ENCODE measurements at places on chromosomes 5 and 9.

- H3K4me3 ChIP-seq, result no peak overlapping the region
- no peak overlapping the region for H3K27ac ChIP-seq
- no peaks in the 10 kb centered on the region for H3K36me3 ChIP-seq
- no peaks in the 10 kb centered on the region for H3K4me1 ChIP-seq
Observed at GRCh38 chr5:7742241-7742656, 108.7 kb downstream of the CFAP90 start.

DNA sequence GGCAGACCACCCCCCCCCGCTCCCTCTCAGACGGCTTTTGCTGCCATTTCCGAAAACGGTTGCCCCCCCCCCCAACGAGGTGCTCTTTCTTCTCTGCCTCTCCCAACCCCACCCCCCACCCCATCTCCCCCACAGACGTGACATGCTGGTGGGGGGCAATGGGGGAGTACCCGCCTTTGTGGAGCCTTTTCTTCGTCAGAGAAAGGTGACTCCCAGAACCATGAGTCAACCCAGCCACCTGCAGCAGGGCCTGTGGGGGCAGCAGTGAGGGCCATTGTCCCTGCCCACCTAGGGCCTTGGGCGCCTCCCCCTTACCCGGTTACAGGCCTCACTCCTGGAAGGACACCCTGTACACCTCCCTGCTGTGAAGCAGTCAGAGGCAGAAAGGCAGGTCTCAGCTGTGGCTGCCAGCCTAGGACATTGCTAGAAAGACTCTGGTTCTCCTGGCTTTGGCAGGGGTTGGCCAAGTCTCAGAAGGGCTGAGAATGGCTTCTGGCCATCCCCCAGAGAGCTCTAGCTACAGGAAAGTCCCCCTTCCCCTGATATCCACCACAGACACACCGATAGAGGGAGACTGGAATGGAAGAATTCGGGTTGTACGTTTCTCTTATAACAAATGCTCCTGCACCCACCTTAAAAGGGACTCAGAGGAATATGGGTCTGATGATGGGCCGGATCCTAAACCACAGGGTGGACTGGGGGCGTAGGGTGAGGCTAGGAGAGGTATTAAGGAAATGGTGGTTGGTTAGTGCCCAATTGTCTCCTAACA is 2.2 kb downstream of the DNAJB5 start:
- peak overlapping the region; percentile 95 for H3K27ac ChIP-seq
- H3K27me3 ChIP-seq, result peaks cover 4% of the 10 kb centered on the region
- DNase-seq, result peak; percentile 20
- peaks cover 15% of the 10 kb centered on the region for H3K36me3 ChIP-seq
- peaks cover 73% of the 10 kb centered on the region for H3K4me1 ChIP-seq

DNA sequence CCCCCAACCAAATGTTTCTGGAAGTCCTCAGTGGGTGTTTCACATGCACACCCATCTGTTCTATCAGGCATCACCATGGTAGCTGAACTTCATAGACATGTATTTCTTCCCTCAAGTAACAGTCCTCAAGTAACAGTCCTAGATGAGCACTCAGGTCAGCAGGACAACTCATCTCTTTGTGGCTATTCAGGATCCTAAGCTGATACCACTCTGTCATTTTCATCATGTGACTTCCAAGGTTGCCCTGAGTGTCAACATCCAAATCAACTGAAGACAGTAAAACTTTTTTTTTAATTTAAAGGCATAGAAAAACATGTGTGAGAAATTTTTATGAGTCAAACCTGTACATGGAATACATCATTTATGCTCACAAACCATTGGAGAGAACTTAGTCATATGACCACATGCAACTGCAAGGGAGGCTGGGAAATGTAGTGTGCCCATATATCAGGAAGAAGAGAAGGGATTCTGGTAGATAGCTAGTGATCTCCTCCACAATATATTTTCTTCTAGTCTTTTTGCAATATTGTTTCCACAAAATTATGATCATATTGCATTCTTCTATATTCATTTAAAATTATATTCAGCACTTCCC is 64.2 kb upstream of the FST start:
- no peaks in the 10 kb centered on the region for H3K4me1 ChIP-seq
- no peak overlapping the region for H3K4me3 ChIP-seq
- H3K36me3 ChIP-seq, result no peaks in the 10 kb centered on the region

- H3K4me1 ChIP-seq, result no peaks in the 10 kb centered on the region
- no peak overlapping the region for H3K4me3 ChIP-seq
- H3K27ac ChIP-seq, result no peak overlapping the region
- no peaks in the 10 kb centered on the region for H3K27me3 ChIP-seq
Observed at GRCh38 chr5:139243425-139243970, 45.3 kb upstream of the SIL1 start.

All from muscle of leg (tissue), 16 donors.